NK-92 treated with Interleukin-12 subunit alpha and Interleukin-12 subunit beta, amount 100 ng/mL, for 24 hours (cell line): ENCODE measurements at places on chromosomes 13 and 19.

- DNase-seq, result no peak
Measured at GRCh38 chr19:9935506-9936325, 599 bp downstream of the OLFM2 start.

GRCh38 chr13:106796280-106797047, 228.5 kb upstream of the ARGLU1 start:
- no peak for DNase-seq

DNA sequence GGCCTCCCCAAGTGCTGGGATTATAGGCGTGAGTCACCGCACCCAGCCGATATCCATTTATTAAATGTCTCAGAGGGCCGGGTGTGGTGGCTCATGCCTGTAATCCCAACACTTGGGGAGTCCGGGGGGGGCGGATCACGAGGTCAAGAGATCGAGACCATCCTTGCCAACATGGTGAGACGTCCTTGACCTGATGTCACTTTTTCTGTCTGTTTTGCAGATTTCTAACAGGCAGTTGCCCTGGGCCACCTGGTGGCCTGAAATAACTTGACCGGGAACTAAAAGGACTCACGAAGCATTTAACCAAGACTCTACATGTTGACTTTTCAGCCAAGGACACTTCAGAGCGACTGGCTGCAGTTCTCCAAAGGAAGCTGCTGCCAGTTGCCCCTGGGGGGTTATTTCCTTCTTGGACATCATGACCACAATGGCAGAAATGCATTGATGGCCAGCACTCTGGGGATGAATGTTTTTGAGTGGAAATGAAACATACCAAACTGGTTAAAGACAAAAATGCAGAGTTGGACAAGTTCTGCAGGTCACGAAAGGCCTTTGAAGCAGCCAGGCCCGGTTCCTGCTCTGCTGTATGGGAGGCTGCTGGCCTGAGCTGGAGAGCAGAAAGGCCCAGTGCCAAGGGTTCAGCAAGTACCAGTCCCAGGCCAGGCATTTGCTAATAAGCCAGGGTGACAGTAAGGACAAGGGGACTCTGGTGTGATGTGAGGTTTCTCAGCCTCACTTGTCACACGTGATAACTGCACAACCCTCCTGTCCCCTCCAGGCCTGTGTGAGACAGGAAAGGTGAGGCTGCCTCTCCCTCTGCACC, 8.3 kb downstream of the ZNF837 start:
- no peak for DNase-seq

GRCh38 chr19:32877977-32878745, 8.6 kb upstream of the SLC7A9 start:
- DNase-seq, result no peak

- DNase-seq, result no peak
Measured at GRCh38 chr13:51995677-51996551, 15.3 kb downstream of the ATP7B start.

- DNase-seq, result peak; percentile 46
Measured at GRCh38 chr13:27083183-27083582, 88.4 kb downstream of the USP12 start.
